Activated CD8-positive, alpha-beta memory T cell treated with anti-CD3 and anti-CD28 coated beads, Interleukin-2, amount 50 U/mL, for 4 hours (primary cell): ENCODE measurements at places on chromosomes 7 and 10.

DNA sequence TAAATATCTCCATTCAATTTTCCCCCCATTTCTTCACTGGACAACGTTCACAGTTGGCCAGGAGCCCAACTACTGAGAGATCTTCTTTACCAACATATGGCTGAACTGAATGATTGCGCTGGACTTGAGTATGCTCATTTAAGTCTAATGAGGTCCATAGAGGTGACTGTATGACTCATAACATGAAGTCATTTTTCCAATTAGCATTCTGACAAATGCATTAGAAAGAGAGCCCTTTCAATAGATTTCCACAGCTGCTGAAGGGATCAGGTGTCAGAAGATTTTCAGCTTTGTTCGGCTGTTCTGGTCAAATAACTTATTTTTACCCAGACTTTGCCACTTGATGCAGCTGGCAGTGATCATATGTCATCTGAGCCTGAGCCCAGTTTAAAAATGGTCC is 438.0 kb downstream of the ETV1 start:
- DNase-seq: no peak

GRCh38 chr7:55099066-55099820 is 80.4 kb downstream of the EGFR start:
- no peak for DNase-seq

GRCh38 chr10:86968994-86969355 is 693 bp downstream of the ADIRF start:
- no peak for DNase-seq

DNA sequence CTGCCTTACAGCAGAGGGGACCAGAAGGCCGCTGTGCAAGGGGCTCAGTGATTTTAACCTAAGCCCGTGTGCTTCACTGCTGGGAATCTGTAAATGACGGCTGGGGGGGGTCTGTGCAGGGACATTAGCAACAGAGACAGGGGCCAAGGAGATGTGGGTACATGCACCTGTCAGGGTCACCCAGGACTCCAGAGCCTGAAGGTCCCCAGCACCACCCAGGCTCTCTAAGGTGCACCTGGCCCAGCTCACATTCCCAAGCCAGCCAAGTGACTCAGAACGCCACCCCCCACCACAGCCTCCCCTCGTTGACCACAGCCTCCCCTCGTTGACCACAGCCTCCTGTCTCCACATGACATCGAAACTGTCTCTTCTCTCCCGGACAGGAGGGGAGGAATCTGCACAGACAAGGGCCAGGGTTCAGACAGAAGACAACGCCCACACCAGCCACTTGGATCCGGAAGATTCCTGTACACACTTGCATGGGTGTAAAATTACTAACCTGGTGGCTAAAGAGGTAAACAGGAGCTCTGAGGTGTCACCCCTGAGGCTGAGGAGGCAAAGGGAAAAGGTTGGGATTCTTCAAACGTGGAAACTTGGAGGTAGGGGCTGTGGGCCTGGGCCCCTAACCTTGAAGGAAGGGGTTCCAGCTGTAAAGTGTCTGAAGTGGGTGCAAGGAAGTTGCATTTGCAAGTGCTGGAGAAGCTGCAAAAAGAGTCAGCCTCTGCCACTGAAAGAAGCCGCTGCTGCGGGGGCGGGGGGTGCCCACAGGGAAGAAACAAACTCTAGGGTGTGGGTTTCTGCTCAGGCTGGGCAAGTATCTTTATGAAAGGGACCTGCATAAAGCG is 27.0 kb downstream of the CALML3 start:
- peak; percentile 57 for DNase-seq

- DNase-seq: no peak
These were observed 474 bp downstream of the ORC5 start for GRCh38 chr7:104207348-104207730.

DNA sequence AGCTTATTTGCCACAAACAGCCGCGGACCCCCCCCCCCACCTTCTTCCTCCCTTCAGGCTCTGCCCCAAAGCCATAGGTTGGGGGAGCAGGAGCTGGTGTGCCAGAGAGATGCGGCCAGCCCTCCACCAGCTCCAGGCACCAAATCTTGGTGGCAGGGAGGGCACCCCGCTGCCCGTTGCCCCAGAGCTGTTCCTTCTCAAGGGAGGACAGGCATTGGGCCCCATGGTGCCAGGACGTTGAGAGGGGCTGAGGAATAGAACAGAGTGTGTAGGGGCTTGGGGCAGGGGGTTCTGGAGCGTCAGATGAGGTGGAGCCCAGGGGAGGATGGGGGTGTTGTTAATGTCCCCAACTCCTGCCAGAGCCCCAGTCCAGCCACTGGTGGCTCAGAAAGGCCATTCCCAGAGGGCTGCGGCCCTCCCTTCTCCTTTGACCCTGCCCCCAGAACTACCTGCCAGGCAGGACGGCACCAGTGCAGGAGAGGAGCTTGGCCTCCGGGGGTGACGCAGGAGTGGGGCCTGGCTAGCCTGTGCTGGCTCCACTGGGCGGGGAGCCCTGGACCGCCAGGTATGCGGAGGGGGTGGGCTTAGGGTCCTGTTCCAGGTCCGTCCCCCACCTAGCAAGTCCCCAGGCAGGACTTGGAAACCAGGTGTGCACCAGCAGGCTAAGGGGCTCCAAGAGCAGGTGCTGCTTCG is 10.0 kb upstream of the SEC24C start:
- DNase-seq: no peak

DNA sequence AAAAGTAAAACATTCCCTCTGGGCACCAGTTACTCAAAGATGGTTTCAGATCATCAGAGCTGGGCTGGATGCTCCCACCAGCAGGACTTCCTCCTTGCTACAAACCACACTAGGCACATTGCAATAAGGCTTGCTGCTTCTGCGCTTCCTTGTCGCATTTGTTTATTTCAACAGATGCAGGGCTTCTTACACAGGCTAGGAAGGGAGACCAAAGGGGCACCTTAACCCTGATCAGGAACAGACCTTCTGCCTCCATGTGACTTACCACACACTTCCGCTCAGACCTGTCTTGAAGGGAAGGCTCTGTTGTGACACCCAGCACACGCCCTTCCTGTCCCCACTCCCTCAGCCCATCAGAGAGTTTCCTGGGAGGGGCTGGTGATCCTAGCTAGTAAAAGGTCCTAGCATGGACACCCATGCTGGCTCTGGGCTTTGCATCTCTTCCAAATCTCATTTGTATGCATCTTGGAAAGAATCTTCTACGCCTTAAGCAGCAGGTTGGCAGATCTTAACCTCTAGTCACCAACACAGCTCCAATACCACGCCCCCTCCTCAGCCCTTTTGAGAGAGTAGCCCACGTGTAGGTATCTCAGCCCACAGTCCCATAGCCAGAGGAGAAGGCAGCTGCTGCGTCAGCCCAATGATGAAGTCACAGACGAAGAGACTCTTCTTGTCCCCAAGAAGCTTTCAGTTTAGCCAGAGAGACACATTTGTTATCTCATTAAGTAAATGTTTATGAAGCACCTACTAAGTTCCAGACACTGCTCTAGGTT is 47.1 kb upstream of the SVIL start:
- peak; percentile 26 for DNase-seq

GRCh38 chr10:102540023-102540422 is 36.3 kb downstream of the SUFU start:
- no peak for DNase-seq

DNA sequence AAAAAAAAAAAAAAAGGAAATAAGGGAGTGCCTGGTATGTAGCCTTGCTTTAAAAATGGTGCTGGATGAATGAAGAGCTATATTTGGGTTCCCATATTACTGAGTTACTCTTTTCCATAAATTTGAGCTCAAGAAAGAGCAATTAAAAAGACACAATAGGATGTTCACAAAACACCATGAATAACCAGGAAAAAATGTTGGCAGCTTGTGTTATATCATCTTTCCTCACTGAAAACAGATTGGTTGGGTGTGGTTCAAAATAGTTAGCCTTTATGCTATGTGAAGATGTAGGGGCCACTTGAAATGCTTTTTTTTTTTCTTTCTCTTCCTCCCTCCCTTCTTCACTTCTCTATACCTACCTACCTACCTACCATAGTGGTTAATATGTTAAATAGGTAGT is 256.9 kb downstream of the STK31 start:
- no peak for DNase-seq
